ENCODE measurements at places on chromosomes 3 and 15.

DNA sequence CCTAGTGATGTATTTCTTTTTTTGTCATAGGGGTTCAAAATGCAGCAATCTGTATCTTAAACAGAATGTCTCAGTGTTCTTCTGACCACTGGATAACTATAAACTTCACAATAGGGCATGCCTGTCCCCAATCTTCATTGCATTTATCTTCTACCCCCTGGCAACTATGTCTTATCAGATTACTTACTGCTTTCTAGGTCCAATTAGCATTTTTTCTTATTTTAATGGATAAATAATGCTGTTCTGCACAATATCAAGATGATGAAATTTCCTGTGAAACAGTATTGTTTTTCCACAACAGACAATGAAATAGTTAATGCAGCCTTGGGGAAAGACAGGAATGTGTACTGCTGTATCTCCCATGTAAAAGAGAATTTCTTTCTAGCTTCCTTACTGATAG, 432.1 kb downstream of the NSUN3 start:
- no peak for DNase-seq

GRCh38 chr15:68431792-68432401, at the start of gene ITGA11:
Gene ITGA11, minus strand, starts transcription at chr15:68432163. Its CDS starts 97 bp downstream, at chr15:68432066.
- no peak for DNase-seq

DNA sequence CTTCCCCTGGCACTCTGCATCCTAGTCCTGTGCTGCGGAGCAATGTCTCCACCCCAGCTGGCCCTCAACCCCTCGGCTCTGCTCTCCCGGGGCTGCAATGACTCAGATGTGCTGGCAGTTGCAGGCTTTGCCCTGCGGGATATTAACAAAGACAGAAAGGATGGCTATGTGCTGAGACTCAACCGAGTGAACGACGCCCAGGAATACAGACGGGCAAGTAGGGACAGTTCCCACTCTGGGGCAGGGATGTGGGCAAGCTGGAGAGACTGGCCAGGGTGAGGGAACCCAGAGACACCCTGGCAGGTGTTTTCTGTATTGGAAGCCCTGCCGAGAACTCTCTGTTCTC, 247 bp downstream of the FETUB start:
- no peak for DNase-seq

DNA sequence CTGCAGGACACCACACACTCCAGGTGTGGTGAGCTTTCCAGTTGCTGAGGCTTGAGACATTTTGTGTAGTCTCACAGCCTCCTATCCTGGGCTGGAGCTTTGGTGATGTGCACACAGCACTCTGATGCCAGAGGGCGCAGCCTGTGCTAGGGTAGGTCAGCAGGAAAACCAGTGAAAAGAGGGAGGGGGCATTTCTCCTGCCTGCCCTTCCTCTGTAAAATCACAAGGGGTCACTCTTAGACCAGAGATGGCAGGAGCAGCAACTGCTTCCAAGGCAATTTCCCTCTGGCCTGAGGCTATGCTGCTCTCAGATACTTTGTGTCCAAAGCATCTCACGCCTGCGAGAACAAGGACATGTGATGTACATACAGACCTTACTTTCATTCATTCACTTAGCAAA, 16.5 kb upstream of the MUSTN1 start:
- peak; percentile 41 for DNase-seq

GRCh38 chr3:183081459-183082183, 17.7 kb downstream of the MCCC1 start:
- DNase-seq, result no peak

GRCh38 chr3:26752466-26752865, 129.9 kb downstream of the LRRC3B start:
- DNase-seq, result no peak

DNA sequence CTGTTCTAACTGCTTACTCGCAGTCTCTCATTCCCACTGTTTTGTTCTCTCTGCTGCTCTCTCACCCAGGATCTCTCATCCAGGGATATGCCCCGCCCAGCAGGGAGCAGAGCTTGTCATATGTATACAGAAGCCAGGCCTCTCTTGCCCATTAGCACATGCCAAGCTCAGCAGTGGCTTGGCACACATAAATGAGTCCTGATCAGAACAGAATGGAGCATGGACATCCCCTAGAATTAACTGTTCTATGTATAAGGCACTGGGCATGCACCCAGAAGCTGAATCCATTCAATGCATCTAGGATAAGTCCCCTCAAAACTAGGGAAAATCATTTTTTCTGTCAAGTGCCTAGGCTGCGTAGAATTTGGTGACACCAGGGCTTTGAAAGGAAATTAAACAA, 61.6 kb downstream of the IGSF11 start:
- DNase-seq, result no peak

Measured in CD4-positive, alpha-beta T cell treated with Interleukin-12 subunit alpha and Interleukin-12 subunit beta, for 1 hour (primary cell).